Activated CD4-positive, alpha-beta T cell treated with anti-CD3 and anti-CD28 coated beads for 36 hours (primary cell): ENCODE measurements at places on chromosomes 16 and 17.

GRCh38 chr17:29733166-29733565 is 110.5 kb upstream of the CORO6 start:
- H3K36me3 ChIP-seq, result peaks cover 26% of the 10 kb centered on the region
- H3K27ac ChIP-seq, result no peak overlapping the region
- no peak overlapping the region for H3K4me3 ChIP-seq
- DNase-seq, result no peak

GRCh38 chr16:48971571-48972077 is 310.0 kb downstream of the CBLN1 start:
- H3K36me3 ChIP-seq, result no peaks in the 10 kb centered on the region
- no peaks in the 10 kb centered on the region for H3K27me3 ChIP-seq
- no peak for DNase-seq
- no peak overlapping the region for H3K27ac ChIP-seq
- no peak overlapping the region for H3K4me3 ChIP-seq

DNA sequence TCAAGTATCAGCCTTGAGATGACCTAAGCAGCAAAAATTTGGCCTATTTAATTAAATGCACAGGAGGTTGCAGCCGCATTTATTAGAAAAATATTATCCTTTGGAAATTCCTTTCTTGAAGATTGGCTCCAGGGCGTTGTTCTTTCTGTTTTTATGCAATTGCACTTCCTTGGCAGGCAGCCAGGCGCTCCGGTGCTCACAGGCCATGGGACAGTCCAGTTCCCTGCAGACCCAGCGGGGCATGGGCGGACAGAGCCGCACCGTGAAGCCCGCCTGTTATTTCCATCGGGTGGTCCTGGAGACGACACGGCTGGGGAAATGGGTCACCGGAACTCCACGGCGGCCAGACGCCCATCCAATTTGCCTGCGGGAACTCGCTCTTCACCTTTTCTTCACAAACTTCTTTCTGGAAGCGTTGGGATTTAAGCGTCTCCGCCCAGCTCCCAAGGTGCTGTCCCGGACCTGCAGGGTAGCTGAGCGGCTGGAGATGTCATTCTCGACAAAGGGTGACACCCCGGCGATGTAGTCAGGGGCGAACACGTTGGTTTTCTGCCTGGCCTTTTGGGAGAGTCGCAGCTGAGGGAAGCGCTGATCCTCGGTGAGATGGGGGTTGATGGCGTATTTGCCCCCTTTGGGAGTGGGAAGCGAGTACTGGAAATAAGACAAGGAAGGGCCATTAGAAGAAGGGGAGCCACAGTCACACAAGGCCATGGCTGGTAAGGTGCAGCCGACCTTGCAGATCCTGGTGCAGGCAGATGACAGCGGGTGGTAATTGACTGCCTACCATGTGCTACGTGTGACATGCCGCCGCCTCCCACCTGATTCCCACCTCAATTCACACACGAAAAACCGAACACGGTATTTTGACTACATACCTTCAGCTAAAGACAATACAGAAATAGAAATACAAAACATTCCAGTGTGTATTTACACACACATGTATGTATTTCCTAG is 12.5 kb downstream of the NOB1 start:
- DNase-seq, result no peak
- peaks cover under 1% of the 10 kb centered on the region for H3K4me1 ChIP-seq
- no peak overlapping the region for H3K4me3 ChIP-seq
- H3K27me3 ChIP-seq, result no peaks in the 10 kb centered on the region

DNA sequence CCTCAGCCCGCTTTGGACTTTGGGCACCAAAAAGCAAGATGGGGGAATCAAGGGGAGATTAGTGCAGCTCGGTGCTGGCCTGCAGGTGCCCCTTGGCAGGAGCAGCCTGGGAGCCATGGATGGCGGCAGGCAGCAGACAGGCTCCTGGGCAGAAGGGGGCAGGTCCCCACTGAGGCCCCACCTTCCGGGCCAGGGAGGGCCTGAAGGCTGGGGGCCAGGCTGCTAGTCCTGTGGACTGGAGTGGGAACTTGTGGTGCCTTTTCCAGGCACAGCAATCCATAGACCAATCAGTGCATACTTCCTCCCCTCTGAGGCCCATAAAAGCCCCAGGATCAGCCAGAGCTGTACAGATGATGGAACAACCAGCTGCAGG is 64.0 kb downstream of the USP32 start:
- peaks cover 2% of the 10 kb centered on the region for H3K4me1 ChIP-seq
- H3K36me3 ChIP-seq, result peaks cover 9% of the 10 kb centered on the region

- no peak overlapping the region for H3K4me3 ChIP-seq
- H3K4me1 ChIP-seq, result no peaks in the 10 kb centered on the region
- H3K36me3 ChIP-seq, result no peaks in the 10 kb centered on the region
- peaks cover 7% of the 10 kb centered on the region for H3K27me3 ChIP-seq
Observed at GRCh38 chr17:79370126-79370525, 240.7 kb downstream of the RBFOX3 start.
